RCC 7860 (cell line): ENCODE measurements at places on chromosomes 12 and 14.

DNA sequence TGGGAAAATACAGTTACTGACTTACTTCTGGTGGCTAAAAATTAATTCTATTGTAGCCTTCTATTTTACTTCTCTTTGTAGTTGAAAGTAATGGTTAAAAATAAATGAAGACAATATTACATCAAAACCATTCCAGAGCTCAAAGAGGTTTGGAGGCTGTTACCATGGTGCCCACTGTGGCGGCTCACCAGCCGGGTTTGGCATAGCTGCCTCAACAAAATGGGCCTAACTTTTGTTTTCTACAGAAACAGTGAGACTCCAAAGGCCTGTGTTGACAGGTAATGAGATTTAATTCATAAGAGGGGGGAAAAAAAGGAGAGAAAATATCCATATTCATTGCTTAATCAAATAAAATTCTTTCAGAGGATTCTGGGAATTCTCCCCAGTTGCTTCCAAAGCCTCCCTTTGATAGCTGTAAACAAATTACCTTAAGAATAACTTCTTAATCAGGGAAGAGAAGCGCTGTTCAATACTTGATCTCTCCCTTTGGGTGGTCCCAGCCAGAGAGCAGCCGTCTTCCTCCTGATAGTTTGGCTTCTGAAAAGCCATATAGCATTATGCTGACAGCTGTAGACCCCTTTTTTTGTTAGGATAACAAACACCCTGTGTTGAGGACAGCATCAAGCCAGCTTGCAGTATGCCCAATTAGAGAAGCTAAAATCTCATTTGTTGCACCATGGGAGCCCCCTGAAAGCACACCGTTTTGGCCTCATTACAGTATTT, 266.8 kb downstream of the NEDD1 start:
- DNase-seq = no peak

DNA sequence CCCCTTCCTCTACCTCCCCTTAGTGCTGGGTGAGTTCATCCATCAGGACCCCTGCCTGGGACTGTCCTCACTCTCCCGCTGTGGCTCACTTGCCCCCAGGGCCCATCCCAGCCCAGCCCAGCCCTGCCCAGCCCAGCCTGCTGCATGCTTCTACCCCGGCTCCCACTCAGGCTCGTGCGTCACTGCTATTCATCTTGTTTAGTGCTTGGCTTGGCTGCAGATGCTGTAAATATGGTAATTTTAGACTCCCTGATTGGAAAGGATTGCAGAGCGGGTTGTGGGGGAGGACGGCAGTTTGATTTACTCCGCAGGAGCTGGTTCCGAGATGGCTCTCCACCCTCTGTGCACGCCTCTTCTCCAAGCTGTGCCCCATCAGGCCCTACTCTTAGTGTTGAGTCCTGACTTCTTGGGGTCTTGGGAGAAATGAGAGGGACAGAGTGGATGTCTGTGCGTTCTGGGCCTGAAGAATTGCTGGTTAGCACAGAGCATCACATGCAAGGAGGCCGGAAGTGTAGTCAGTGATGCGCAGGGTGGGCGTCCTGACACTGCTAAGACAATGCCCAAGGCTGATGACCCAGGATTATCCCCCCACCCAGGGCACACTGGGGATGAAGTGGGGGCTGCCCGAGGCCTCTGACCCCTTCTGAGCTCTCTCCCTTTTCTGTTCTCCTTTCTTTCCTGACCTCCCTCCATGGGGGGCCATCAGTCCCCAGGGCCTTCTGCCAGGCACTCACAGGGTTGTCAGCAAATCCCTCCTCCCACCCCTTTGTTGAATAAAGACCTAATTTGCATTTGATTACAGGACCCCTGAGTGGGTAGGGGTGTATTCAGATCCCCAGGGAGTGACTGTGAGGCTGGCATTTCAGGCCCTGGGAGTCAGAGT, 244.4 kb downstream of the ZFP36L1 start:
- DNase-seq = peak; percentile 67

- no peak for DNase-seq
These were observed 316.2 kb downstream of the NPAS3 start for GRCh38 chr14:33254861-33255395.

- no peak for DNase-seq
These were observed 117.5 kb downstream of the ASCL4 start for GRCh38 chr12:107891967-107892366.

DNA sequence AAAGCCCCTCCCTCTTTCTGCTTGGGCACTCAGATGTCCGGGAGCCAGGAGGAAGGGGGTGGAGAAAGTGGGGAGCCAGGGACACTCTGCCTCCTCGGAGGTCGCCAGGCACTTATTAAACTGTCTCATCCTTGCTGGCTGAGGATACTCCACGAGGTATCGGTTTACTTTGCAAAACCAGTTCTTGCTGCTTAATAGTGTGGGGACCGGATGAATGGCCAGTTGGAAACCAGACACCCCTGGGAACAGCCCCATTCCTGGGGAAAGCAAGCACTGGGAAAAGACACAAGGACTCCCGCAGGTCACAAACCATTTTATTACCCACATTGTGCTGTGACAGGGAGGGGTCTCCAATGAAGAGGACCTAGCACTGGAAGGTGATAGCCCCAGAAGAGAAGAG, 34.2 kb downstream of the CCDC88C start:
- no peak for DNase-seq
